D721Med (cell line): ENCODE measurements at places on chromosomes 11 and 22.

- no peak for DNase-seq
Observed at GRCh38 chr11:29782447-29782846, 234.4 kb downstream of the KCNA4 start.

DNA sequence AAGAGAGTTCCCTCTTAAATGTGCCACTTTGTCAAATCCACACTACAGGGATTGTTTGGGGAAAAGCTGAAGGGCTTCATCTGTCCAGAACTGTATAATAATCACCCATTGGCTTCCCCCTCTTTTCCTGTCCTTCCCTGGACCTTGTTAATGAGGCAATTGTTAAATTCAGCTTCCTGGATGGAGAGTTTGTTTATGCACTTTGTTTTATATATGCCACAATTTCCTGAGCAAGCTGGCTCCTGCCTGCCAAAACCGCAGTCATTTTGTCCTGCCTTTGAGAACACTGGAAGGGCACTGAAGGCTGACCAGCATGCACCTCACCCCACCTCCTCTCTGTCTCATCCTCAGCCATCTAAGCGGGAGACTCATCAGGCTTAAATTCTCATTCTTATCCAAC, 86.2 kb downstream of the MSANTD4 start:
- DNase-seq, result no peak

DNA sequence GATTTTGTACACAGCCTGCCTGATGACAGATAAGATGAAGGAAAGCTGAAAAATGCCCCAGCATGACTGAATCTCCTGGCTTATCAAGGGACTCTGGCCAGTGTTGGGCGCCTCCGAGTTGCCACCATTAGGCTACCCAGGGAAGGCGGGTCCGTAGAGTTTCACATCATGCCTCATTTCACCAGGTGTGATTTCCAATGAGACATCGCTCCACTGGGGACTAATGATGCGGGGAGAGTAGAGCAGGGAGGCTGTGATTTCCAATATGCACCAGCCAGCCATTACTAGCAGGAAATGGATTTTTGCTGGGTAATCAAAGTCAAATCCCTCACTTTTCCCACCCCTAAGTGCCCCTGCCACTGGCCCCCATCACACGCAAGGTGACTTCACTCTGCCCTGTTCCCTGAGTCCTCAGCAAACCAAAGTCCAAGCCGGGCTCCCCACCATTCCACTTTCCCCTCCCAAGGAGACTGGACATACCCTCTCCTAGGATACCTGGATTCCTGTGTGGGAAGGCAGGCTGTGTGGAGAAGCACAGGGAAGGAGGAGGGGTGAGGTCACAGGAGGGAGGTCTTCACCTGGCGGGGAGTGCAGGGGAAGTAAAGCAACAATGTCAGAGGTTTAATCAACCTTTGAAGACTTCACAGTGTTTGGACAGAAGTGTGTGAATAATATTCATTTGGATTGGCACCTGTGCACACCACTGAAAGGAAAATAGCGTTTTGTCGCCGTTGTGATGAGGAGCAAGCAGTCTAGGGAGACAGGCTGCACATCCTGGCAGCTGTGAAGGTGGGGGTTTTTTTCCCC, 613.3 kb upstream of the CADM1 start:
- no peak for DNase-seq

- no peak for DNase-seq
Observed at GRCh38 chr11:6941970-6942369, 15.7 kb downstream of the ZNF215 start.

DNA sequence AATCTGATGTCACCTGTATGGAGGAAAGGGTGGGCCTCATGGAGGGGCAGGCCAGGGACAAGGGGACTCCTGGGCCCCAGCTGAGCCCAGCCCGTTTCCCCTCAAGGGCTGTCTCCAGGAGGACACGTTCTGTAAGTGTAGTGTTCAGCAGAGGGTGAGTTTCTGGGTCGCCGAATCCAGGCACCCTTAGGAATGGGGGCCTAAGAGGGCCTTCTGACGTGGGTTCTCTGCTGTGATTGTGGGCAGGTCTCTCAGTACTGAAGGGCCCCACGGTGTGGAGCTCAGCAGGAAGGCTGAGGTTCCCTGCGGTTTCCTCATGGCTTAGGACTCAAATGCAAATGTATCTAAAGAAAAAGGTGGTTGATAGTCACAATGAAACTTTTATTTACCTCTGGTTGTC, 6.5 kb downstream of the PTDSS2 start:
- DNase-seq, result no peak

DNA sequence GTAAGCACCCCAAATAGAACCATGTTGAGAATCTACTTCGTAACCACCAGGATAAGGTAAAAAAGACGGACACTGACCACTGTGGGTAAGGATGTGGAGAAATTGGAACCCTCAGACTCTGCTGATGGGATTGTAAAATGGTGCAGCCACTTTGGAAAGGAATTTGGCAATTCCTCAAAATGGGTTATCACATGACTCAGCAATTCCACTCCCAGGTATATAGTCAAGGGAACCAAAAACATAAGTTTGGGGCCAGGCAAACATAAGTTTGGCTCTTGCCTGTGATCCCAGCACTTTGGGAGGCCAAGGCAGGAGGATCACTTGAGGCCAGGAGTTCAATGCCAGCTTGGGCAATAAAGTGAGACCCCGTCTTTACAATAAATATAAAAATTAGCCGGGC, 5.1 kb upstream of the CABP2 start:
- DNase-seq, result no peak

DNA sequence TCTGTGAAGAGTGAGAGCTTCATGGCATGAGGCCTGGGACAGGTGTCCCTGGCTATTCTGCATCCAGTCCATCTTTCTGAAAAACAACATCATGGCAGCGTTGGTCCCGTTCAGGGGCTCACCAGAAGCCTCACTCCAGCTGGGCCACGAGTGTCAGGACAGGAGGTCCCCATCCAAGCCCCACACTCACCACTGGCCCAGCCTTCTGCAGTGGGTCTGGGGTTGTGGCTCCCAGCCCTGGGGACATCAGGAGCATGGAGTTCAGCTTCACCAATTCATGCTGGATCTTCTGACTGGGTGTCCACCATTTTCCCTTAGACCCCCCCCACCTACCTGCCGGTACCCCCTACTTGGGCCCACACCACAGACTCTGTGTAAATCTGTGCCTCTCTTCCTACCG, 400.3 kb downstream of the BRD1 start:
- DNase-seq, result no peak

DNA sequence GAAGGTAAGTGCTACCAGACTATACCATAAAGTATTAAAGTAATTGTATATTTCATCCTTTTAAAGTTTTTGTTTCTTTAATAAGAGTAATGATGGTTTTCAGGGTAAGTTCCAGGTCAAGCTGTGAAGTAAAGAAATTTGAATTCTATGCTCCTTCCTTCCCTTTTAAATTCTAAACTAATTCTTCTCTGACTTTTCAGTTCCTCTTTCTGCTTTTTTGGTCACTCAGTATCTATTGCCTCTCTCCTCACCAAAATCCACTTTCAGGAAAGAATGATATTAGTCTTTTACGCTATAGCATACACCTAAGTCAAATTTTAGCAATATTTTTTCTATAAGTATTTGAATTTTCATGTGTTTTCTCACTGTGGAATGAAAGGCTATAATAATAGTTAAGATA, 8.2 kb downstream of the MMP8 start:
- DNase-seq, result no peak

- DNase-seq, result no peak
Observed at GRCh38 chr11:2794046-2794967, 91.3 kb downstream of the CDKN1C start.

DNA sequence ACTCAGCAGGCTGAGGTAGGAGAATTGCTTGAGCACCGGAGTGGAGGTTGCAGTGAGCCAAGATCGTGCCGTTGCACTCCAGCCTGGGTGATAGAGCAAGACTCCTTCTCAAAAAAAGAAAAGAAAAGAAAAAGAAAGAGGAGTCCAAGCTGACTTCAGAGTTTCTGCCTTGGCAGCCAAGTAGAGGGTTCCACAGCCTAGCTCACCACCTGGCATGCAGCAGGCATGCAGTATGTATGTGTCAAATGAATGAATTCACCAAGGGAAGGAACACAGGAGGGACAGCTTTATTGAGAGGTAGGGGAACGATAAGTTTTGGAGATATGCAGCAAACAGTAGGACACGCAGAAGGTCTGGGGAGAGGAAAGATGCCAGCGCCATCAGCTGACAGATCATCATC, 230.4 kb downstream of the BUD13 start:
- no peak for DNase-seq

DNA sequence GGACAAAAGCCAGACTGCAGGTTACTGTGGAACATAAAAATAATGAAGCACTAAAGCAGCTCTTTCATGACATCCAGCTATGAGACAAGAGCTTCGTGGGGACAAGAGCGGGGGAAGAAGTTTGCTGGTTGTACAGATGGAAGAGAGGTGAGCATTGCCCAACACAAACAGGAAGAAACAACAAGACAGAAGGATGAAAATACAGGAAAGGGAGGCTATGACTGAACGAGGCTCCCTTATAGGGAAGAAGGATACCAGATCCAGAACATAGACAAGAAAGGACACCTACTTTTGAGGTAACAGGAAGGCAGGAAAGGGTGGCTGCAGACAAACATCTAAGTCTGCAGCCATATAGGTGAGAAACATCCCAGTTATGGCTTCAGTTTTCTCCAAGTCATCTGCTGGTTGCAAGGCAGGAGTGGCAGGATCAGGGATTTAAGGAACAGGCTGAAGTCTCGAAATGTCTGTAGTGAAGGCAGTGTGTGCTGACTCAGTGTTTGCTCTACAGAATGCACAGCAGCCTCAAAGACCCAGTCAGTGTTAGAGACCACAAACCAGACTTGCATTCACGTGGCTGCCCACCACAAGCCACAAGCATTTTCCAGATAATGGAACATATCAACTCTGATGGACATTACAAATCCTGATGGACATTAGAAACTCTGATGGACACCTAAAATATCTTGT, 1.9 kb downstream of the CLTCL1 start:
- no peak for DNase-seq

- DNase-seq, result no peak
Observed at GRCh38 chr22:24460418-24461089, 33.2 kb downstream of the ADORA2A start.

- DNase-seq, result no peak
Observed at GRCh38 chr11:17019232-17019631, 5.0 kb upstream of the PLEKHA7 start.

- no peak for DNase-seq
Observed at GRCh38 chr11:108788565-108789199, 123.8 kb downstream of the DDX10 start.

DNA sequence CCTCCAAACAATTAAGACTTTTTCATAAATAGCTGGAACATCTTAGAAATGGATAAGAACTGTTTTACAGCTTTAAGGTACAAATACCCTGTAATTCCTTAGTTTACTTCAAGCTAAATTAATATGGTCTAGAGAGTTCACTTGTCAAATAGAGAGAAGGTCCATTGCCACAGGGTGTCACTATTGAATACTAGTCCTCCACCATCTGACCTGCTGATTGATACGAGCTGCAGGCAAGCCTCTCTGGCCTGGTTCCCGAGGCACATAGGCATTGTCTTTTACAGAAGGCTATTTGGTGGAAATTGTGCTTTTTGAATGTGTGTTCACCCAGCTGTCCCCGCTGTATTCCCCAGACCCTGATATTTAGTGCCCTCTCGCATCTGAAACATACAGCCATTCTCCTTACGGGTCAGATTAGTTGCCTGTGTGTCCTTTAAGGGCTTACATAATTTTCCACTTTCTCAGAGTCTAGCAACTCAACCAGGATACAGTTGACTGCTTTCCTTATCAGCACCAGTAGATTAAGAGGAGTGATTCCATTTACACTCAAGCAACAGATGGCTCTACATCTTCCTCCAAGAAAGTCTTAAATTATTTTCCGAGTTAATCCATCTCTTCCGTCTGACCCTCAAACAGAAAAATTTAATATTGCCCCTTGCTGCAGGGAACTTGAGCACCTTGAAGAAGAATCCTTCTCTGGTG, 788.8 kb upstream of the FAT3 start:
- DNase-seq, result no peak

DNA sequence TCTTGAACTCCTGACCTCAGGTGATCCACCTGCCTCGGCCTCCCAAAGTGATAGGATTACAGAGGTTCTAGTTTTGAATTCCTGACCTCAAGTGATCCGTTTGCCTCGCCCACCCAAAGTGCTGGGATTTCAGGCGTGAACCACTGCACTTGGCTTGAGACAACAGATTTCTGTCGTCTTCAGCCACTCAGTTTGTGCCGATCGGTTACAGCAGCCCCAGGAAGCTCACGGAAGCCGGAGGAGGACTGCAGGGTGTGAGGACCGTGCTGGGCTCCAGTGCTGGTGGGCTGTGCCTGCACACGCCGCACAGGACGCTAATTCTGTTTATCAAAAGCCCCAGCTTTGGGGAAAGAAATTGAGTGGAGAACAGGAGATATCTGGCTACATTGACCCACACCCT, 82.0 kb downstream of the CELSR1 start:
- DNase-seq, result no peak

DNA sequence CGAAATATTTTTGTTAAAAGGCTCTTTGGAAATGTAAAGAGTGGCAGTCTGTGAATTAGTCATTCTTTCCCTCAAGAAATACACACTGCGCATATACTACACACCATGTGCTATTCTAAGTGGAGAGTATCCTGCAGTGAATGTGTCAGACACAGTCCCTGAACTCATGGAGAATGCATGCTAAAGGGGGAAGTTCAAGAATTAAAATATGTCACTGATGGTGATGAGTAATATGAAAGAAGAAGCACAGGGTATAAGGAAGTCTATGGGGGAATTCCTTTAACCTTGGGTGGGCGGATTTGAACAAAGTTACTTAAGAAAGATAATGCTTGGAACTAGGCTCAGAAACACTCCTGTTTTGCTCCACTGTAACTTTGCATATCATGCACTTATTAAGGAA, 153.0 kb downstream of the LRRC4C start:
- DNase-seq, result no peak

GRCh38 chr11:15873501-15873900, 482.8 kb downstream of the SOX6 start:
- DNase-seq, result no peak

GRCh38 chr11:78313898-78314297, 103.7 kb downstream of the GAB2 start:
- no peak for DNase-seq

DNA sequence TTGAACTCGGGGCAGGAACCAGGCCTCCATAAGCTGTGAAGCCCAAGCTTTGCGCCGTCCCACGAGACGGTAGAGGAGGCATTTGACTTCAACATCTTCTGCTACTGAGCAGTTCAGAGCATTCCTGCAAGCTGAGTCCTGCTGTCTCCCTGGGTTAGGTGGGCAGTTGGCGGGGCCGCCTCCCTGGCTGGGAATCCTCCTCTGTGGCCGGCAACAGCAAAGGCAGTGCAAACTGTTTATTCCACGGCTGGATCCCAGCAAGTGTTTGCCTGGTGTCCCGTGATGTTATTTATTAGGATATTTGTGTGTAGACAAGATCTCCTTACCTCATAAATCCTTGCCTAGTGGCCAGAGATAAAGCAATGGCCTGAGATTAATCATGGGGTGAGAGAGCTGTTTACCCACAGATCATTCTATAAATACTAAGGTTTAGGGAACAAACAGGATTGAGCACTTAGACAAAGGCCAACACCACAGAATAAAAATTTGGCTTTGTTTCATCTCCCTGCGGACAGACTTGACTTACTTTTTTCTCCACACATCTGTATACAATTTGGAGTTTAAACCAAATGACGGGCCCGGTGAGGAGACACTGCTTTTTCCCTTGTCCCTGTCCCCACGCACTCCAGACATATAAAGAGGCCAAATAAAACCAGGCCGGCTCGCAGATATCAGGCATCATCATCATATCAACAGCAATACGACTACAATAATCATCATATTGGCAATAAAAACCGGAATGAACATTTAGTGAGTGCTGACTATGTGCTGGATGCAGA, 63.4 kb downstream of the NAT10 start:
- DNase-seq, result no peak

GRCh38 chr11:79325851-79326250, 115.0 kb downstream of the TENM4 start:
- no peak for DNase-seq
